Stimulated activated CD8-positive, alpha-beta memory T cell treated with anti-CD3 and anti-CD28 coated beads, Interleukin-4, amount 100 ng/mL, for 4 hours (primary cell): ENCODE measurements at places on chromosomes 2 and 18.

- no peak for DNase-seq
Measured at GRCh38 chr2:223915071-223915470, 30.1 kb downstream of the WDFY1 start.

GRCh38 chr2:233832869-233833311 is 21.4 kb downstream of the HJURP start:
- no peak for DNase-seq

- no peak for DNase-seq
Measured at GRCh38 chr18:59681521-59682004, 15.7 kb downstream of the CCBE1 start.

DNA sequence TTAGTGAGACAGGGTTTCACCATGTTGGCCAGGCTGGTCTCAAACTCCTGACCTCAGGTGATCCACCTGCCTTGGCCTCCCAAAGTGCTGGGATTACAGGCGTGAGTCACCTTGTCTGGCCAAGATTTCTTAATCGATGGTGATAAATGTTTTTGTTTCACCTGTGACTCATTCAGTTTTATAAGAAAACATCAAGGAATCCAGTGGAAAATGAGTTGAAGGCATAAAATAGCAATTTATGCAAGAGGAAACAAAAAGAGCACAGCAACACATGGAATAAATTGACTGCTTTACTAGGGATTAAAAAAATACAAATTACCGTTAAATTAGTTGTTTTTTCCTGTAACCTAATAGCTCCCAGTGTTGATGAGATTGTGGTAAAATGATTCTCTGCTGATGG is 80.2 kb downstream of the CDK15 start:
- DNase-seq, result no peak

- no peak for DNase-seq
Measured at GRCh38 chr18:13245481-13246000, 27.0 kb downstream of the LDLRAD4 start.

DNA sequence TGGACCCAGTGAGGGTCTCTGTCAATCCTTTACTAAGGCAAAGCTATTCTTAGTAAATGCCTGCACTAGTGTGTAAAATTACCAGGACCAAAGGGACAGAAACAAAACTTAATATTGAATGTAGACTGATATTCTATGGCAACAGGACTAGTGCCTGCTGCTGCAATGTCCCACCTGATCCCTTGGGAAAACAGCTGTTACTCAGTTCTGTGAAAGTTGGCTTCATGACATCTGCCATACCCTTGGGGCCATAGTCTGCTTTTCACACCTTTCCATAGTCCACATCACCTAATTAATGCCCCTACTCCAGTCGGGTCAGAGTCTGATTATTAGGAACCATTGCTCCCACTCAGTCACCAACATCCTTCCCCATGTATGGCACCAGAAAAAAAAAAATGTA is 14.5 kb downstream of the DNAJC27 start:
- no peak for DNase-seq

DNA sequence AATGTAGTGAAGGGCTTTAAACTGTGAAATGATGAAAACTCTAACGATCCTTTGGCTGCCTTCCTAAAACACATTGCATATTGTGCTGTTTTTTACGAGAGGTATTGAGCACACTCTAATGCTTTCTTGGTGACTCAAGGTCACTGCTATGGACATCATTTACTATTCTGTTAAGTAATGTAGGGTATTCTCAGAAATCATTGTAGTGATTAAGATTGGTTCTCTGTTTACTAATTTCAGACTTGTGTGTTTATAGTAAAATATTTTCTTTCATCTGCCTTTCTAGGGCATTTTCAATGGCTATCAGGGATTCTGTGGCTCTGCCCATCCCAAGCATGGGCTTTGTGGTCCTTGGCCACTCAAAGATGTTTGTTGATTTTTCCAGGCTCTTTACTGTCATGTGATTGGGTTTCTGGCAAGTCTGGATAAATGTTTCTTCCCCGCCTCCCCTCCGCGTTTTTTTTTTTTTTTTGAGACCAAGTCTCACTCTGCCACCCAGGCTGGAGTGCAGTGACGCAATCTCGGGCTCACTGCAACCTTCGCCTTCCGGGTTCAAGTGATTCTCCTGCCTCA is 29.3 kb downstream of the UBE2F start:
- no peak for DNase-seq

DNA sequence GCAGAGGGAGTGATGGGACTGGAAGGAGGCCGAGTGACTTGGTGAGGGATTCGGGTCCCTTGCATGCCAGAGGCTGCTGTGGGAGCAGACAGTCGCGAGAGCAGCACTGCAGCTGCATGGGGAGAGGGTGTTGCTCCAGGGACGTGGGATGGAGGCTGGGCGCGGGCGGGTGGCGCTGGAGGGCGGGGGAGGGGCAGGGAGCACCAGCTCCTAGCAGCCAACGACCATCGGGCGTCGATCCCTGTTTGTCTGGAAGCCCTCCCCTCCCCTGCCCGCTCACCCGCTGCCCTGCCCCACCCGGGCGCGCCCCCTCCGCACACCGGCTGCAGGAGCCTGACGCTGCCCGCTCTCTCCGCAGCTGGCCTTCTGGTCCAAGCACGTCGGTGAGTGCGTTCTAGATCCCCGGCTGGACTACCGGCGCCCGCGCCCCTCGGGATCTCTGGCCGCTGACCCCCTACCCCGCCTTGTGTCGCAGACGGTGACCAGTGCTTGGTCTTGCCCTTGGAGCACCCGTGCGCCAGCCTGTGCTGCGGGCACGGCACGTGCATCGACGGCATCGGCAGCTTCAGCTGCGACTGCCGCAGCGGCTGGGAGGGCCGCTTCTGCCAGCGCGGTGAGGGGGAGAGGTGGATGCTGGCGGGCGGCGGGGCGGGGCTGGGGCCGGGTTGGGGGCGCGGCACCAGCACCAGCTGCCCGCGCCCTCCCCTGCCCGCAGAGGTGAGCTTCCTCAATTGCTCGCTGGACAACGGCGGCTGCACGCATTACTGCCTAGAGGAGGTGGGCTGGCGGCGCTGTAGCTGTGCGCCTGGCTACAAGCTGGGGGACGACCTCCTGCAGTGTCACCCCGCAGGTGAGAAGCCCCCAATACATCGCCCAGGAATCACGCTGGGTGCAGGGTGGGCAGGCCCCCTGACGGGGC is 4.6 kb downstream of the PROC start:
- no peak for DNase-seq

DNA sequence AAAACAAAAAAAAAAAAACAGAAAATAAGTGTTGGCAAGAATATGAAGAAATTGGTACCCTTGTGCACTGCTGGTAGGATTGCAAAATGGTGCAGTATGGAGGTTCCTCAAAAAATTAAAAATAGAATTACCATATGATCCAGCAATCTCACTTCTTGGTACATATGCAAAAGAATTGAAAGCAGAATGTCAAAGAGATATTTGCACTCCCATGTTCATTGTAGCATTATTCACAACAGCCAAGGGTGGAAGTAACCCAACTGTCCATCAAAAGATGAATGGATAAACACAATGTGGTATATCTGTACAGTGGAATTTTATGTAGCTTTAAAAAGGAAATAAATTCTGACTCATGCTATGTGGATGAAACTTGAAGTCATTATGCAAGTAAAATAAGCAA is 72.8 kb upstream of the POU3F3 start:
- no peak for DNase-seq

DNA sequence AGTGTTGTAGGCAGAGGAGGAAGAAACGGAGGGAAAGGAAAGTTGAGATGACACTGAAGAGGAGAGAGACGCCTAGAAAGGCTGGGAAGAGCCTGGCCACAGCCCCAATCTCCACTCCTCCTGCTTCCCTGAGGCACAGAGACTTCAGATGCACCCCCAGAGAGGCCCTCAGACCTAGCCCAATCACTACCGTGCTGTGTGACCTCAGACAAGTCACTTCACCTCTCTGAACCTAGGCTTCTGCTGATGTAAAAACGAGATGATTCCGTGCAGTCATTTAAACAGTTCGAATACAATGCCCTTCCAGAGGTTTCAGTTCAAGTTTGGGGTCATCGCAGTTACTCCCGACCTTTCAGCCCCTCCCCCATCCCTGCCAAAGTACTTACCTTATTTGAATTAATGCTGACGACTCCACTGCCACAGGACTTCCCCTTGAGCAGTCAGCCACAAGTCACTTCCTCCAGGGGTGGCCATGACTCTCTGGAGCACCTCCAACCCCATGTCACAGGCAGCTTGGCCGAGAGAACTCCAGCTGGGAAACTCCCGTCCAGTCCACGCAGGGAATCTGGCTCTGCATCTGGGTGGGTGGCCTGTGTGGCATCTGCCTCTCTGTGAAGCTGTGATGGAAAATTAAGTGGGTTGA is 105.2 kb upstream of the ID2 start:
- DNase-seq, result no peak

DNA sequence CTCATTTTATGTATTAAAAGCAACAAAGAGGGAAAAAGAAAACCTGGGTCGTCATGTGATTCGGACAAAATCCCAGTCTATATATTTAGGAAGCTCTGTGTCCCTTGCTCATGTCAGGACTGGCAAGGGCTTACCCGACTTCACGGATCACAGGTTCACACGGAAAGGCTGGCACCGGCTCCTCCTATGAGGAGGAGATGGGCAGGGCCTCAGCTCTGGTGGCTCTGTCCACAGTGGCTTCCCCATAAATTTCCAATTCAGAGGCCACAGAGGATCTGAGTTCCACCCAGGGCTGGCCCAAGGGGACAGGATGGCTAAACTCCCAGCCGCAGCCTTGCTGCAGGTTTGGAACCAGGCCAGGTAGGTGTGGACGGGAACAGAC is 186.8 kb downstream of the BCL2 start:
- DNase-seq, result no peak

- DNase-seq, result no peak
Measured at GRCh38 chr2:28640260-28640907, 111.2 kb upstream of the PPP1CB start.

- no peak for DNase-seq
Measured at GRCh38 chr2:159553727-159554126, 62.6 kb downstream of the BAZ2B start.

GRCh38 chr18:23924813-23925212 is 89.7 kb upstream of the TTC39C start:
- no peak for DNase-seq

- DNase-seq, result no peak
Measured at GRCh38 chr2:8437228-8437948, 244.5 kb upstream of the ID2 start.

- DNase-seq, result no peak
Measured at GRCh38 chr2:134663451-134664450, 55.0 kb downstream of the TMEM163 start.

DNA sequence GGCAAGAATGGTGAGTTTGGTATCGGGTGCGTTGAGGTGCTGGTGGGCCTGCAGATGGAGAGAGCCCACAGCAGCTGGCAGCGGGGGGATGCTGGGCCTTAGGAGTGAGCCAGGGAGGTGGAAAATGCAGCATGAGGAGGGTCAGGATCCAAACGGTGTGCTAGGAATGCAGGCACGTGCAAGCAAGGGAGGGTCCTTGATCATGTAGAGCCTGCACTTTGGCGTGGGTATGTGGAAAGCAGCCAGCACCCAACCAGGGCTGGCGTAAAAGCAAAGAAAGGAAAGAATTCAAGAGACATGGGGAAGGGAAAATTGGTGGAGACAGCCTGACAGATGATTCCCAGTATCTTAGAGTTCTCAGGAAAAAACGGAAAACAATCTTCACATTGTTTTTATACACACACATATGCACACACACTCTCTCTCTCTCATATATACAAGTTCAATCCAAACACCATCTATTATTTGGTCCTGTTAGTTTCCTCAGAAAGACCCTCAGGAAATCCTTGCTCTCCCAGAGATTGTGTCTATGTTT is 46.3 kb downstream of the LTBP1 start:
- no peak for DNase-seq

DNA sequence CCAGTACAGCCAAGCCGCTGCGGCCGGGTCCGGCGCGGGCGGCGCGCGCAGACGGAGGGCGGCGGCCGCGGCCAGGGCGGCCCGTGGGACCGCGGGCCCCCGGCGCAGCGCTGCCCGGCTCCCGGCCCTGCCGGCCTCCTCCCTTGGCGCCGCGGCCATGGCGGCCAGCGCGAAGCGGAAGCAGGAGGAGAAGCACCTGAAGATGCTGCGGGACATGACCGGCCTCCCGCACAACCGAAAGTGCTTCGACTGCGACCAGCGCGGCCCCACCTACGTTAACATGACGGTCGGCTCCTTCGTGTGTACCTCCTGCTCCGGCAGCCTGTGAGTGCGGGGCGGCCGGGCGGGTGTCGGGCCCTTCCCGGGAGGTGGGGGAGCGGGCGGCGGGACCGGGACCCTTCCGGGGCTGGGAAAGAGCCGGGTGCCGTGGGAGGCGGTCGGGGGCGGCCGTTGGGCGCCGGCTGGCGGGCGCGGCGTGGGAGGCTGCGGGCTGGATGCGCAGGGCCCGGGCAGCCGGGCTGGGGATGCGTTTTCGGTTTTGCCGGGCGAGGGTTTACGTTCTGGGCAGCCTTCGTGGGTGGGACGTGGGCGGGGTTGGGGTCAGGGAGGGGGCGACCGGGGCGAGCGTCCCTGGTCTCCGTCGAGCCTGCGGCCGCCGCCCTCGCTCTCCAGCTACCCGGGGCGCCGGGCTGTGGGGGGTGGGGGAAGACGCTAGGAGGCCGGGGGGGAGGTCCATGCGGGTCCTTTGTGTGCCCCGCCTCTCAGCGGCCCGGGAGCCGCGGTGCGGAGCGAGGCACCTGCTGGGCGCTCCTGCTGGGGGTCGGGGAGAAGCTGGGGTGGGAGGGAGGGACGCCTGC is 537 bp downstream of the AGFG1 start:
- DNase-seq, result no peak

DNA sequence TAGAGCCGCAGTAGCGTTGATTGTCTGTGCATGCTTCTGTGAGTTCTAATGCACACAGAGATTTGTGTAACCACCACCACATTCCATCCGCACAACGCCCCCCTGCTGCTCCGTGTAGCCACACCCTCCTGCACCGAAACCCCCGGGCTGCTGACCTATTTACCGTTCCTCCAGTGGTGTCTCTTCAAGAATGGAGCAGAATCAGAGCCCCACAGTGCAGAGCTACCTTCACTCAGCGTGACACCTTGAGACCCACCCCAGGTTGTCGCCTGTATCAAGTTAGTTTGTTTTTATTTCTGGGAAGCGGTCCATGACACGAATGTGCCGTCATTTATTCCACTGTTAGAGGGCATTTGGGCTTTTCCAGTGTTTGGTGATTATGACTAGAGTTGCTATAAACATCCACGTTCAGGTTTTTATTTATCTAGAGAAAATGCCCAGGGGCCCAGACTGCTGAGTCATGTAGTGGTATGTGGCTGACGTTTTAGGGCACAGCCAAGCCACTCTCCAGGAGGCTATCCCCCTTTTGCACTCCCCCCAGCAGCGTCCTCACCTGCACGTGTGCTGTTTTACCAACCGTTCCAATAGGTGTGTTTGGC is 266.8 kb downstream of the NDUFA10 start:
- DNase-seq, result no peak

GRCh38 chr2:217798743-217799562 is 203.8 kb downstream of the TNS1 start:
- DNase-seq, result no peak

- no peak for DNase-seq
Measured at GRCh38 chr2:176843208-176843607, 369.4 kb upstream of the HNRNPA3 start.

- no peak for DNase-seq
Measured at GRCh38 chr18:58766164-58766563, 94.9 kb downstream of the MALT1 start.
